ENCODE measurements at places on chromosomes 13 and 19.

DNA sequence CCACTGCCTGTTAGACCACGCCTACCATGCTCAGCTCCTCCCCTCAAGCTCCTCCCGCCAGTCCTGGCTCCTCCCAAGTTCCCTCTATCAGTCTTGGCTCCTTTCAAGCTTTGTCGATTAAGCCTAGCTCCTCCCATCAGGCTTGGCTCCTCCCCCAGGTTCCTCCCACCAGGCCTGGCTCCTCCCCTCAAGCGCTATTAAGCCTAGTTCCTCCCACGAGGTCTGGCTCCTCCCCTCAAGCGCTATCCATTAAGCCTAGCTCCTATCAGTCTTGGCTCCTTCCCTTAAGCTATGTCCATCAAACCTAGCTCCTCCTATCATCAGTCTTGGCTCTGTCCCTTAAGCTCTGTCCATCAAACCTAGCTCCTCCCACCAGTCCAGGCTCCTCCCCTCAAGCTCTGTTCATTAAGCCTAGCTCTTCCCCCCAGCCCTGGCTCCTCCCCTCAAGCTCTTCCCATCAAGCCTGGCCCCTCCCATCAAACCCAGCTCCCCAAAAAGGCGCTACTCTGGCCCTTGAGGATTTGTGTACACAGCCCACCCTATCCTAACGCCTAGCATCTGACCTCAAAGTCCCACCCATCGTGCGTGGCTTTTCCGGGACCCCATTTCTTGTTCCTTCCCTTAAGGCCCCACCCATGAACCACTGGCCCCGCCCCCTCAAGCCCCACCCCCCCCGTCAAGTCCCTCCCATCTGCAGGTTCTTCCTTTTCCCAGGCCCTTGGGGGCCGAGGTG is 10.0 kb downstream of the CAMSAP3 start:
- no peaks in the 10 kb centered on the region for H3K4me1 ChIP-seq
- no peak overlapping the region for H3K4me3 ChIP-seq
- H3K36me3 ChIP-seq: peaks cover 17% of the 10 kb centered on the region

GRCh38 chr13:30078059-30078458 is 227.6 kb upstream of the UBL3 start:
- H3K36me3 ChIP-seq: no peaks in the 10 kb centered on the region
- H3K27ac ChIP-seq: no peak overlapping the region
- DNase-seq: no peak
- H3K27me3 ChIP-seq: peaks cover 3% of the 10 kb centered on the region
- peaks cover 3% of the 10 kb centered on the region for H3K4me1 ChIP-seq

GRCh38 chr13:30431269-30431940 is 9.1 kb downstream of the UBE2L5 start:
- H3K27me3 ChIP-seq: peaks cover 11% of the 10 kb centered on the region
- no peak for DNase-seq
- H3K27ac ChIP-seq: no peak overlapping the region
- no peak overlapping the region for H3K4me3 ChIP-seq

- no peak overlapping the region for H3K27ac ChIP-seq
- H3K27me3 ChIP-seq: no peaks in the 10 kb centered on the region
- H3K36me3 ChIP-seq: no peaks in the 10 kb centered on the region
Measured at GRCh38 chr13:105957769-105958438, 577.6 kb downstream of the EFNB2 start.

DNA sequence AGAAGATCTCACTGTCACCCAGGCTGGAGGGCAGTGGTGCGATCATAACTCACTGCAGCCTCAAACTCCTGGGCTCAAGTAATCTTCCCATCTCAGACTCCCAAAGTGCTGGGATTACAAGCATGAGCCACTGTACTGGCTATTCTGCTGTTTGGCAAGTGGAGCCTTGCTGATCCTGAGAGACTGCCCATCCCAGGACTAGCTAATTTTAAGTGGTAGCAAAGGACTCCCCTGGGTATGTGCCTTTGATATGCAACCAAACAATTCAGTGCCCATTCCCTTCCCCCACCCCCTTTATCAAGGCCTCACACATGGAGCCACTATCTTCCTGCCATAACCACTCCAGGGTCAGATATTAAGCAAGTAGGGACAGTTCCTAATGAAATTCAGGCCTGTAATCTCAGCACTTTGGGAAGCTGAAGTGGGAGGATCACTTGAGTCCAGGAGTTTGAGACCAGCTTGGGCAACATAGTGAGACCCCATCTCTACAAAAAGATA is 17.0 kb upstream of the ZNF460 start:
- H3K36me3 ChIP-seq: no peaks in the 10 kb centered on the region
- no peak for DNase-seq
- H3K4me3 ChIP-seq: no peak overlapping the region
- H3K4me1 ChIP-seq: no peaks in the 10 kb centered on the region
- no peak overlapping the region for H3K27ac ChIP-seq

DNA sequence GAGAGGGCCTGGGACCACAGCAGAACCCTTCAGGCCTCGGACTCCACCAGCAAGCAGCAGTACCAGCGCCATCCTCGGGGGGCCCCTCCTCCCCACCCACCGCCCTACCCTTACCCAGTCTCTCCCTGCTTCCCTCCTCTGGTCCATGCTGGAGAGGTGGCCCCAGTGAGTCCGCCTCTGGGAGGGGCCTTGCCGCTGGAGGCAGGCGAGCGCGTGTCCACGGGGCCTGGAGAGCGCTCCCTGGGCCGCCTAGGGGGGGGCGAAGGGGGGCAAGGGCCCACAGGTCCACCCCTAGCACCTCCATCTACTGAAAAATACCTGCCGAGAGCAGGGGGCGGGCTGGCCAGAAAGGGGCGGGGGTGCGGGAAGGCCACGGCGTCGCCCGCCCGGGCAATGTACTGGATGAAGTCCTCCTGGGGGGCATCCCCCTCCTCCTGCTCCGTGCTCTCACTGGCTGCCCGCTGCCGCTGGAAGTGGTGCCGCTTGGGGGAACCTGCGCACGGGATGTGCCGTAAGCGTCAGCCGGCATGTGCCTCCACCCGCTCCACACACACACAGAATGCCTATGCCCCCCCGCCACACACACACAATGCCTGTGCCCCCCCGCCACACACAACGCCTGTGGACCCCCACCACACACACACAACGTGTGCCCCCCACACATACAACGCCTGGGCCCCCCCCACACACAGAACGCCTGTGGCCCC is 6.9 kb downstream of the CBARP start:
- DNase-seq: no peak
- no peaks in the 10 kb centered on the region for H3K27me3 ChIP-seq
- peaks cover 7% of the 10 kb centered on the region for H3K36me3 ChIP-seq
- no peak overlapping the region for H3K4me3 ChIP-seq

GRCh38 chr13:95221971-95222732 is 79.1 kb downstream of the ABCC4 start:
- H3K36me3 ChIP-seq: no peaks in the 10 kb centered on the region
- H3K4me1 ChIP-seq: peaks cover 7% of the 10 kb centered on the region
- H3K27me3 ChIP-seq: no peaks in the 10 kb centered on the region
- H3K4me3 ChIP-seq: no peak overlapping the region
- DNase-seq: no peak
- H3K27ac ChIP-seq: no peak overlapping the region

DNA sequence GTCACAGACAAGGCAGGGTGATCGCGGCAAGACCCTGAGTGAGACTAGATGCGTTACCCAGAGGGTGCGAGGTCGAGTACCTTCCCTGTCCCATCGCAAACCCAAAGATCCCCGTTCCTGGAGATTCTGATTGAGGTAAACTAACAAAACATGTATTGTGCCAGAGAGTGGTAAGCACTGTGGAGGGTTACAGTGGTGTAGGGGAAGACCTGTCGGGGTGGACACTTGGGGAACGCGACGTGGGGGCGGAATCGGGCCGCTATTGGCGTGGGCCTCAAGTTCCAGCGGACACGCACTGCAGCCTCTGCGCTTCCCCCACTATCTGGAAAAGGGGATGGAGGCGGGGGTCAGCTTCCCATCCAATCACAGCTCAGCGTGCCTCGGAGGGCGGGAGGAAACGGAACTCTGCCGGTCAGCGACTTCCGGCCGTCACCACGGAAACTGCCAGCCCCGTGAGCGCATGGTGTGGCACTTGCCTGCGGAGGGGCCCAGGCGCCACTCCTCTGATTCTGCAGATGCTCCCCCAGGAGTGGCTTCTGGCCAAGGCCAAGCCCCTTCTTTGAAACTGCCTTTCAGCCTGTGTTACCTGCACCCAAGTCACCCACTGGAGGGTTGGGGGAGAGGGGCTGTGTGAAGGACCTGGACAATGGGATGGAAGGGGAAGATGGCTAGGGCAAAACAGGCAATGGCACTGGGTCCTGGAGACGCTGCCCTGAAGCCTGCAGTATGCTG is 1.0 kb upstream of the UBE2M start:
- H3K4me3 ChIP-seq: peak overlapping the region; percentile 92
- peaks cover 5% of the 10 kb centered on the region for H3K36me3 ChIP-seq
- H3K27me3 ChIP-seq: no peaks in the 10 kb centered on the region
- DNase-seq: peak; percentile 74

GRCh38 chr13:62126400-62126799 is 710.8 kb upstream of the PCDH20 start:
- H3K4me1 ChIP-seq: peaks cover 8% of the 10 kb centered on the region
- no peak overlapping the region for H3K27ac ChIP-seq
- no peak overlapping the region for H3K4me3 ChIP-seq
- no peaks in the 10 kb centered on the region for H3K36me3 ChIP-seq
- no peaks in the 10 kb centered on the region for H3K27me3 ChIP-seq

GRCh38 chr13:34623331-34623730 is 318.7 kb upstream of the NBEA start:
- H3K27me3 ChIP-seq: no peaks in the 10 kb centered on the region
- DNase-seq: no peak
- no peaks in the 10 kb centered on the region for H3K36me3 ChIP-seq
- peaks cover 16% of the 10 kb centered on the region for H3K4me1 ChIP-seq
- H3K4me3 ChIP-seq: no peak overlapping the region

GRCh38 chr19:3606174-3606689 is 443 bp downstream of the TBXA2R start:
- no peak overlapping the region for H3K4me3 ChIP-seq
- no peaks in the 10 kb centered on the region for H3K4me1 ChIP-seq
- no peaks in the 10 kb centered on the region for H3K36me3 ChIP-seq
- H3K27me3 ChIP-seq: peaks cover 14% of the 10 kb centered on the region
- H3K27ac ChIP-seq: no peak overlapping the region

- no peaks in the 10 kb centered on the region for H3K4me1 ChIP-seq
- H3K27ac ChIP-seq: no peak overlapping the region
- H3K27me3 ChIP-seq: no peaks in the 10 kb centered on the region
- no peak overlapping the region for H3K4me3 ChIP-seq
Measured at GRCh38 chr19:56692206-56692895, 20.8 kb upstream of the ZNF835 start.

- DNase-seq: no peak
- H3K4me3 ChIP-seq: no peak overlapping the region
- H3K27ac ChIP-seq: no peak overlapping the region
- H3K36me3 ChIP-seq: peaks cover 7% of the 10 kb centered on the region
- H3K4me1 ChIP-seq: no peaks in the 10 kb centered on the region
Measured at GRCh38 chr19:14563989-14564651, 7.7 kb downstream of the NDUFB7 start.

DNA sequence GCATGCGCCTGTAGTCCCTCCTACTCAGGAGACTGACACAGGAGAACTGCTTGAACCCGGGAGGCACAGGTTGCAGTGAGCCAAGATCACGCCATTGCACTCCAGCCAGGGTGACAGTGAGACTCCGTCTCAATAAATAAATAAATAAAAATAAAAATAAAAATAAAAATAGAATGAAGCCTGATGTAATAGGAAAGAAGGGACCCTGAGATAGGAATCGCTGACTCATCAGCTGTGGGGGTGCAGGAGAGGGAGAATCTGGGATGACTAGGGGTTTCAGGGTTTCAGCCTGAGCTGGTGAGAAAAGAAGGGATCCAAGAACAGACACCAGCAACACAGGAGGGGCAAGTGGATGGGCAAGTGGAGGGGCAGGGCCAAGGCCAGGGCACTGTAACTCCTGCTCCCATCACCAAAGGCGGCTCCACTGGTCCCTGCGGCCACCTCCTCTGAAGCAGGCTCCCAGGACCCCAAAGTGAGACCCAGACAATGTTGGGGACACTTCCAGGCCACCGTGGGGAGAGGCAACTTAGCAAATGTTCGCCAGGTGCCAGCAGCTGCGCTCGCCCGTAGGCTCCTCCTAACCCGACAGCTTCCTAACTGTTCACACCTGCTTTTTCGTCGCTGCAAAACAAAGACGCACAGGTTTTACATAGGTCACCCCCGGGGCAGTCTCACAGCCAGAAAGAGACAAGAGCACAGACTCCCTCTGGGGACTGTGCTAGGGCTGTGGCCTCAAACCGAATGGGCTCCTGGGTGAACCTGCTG is 1.2 kb downstream of the HAUS8 start:
- DNase-seq: no peak
- peak overlapping the region; percentile 91 for H3K4me3 ChIP-seq
- peaks cover 4% of the 10 kb centered on the region for H3K36me3 ChIP-seq
- H3K27me3 ChIP-seq: no peaks in the 10 kb centered on the region

DNA sequence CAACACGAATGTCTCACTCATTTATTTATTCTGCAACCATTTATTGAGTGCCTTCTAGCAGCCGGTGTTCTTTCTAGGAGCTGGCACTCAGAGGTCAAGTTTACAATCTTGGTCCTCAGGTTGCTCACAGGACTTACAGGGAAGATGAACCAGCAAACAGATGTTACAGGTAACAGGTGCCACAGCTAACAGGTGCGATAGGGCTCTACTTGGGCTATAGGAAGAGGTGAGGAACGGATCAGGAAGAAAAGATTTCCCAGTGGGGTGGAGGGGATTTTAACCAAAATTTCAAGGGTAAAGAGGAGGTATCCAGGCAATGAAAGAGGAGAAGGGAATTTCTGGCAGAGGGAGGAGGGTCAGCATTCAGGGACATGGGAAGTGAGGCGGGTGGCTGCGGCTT is 87.3 kb upstream of the FARP1 start:
- H3K4me3 ChIP-seq: no peak overlapping the region
- H3K27me3 ChIP-seq: no peaks in the 10 kb centered on the region
- peak overlapping the region; percentile 69 for H3K27ac ChIP-seq
- peaks cover 1% of the 10 kb centered on the region for H3K36me3 ChIP-seq
- H3K4me1 ChIP-seq: peaks cover 7% of the 10 kb centered on the region

DNA sequence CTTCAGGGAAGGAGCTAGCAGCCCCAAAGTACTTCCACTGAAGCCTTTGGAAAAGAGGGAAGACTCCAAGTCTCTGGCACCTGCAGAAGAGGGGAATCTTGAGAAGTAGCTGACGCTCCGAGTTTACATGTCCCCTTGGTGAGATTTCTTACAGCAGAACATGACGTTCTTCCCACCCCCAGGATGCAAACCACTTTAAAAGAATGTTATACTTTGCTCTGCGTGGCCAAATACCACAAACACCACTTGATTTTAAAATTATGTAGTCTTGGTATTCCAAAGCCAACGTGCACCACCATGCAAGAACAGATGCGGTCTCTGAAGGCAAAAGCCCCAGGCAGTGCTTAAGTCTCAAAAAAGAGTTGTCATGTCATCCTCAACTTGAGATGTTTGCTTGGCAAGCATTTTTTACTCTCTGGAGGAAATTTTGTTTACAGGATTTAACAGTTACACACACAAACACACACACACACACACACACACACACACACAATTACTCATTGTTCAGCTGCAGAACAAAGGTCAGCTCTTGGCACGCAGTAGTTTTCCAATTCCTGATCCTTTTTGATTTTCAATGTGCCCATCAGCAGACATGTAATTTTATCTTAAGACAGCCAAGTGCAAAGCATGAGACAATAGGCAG is 106.1 kb downstream of the RGCC start:
- no peak overlapping the region for H3K4me3 ChIP-seq
- peaks cover 21% of the 10 kb centered on the region for H3K4me1 ChIP-seq
- H3K27ac ChIP-seq: peak overlapping the region; percentile 41
- no peak for DNase-seq
